ENCODE measurements at places on chromosomes 11 and 22. TPM values are rescaled to one million over a fixed set of nuclear protein-coding genes. Genes with fewer than 3 reads are reported as not detected.

Gene HBG1
- not detected for total RNA-seq

Gene ISX
- total RNA-seq: not detected

Gene P2RX3
- total RNA-seq: not detected

Gene WEE1
- total RNA-seq: 111 TPM

Gene MAJIN
- total RNA-seq: not detected
